Stimulated activated naive CD8-positive, alpha-beta T cell treated with anti-CD3 and anti-CD28 coated beads, Interleukin-15, Interleukin-2, amounts not matched to agents 100 U/mL and 50 U/mL, for 24 hours (primary cell): ENCODE measurements at places on chromosomes 11 and 22.

- peak; percentile 44 for DNase-seq
Observed at GRCh38 chr11:8019314-8020243, 32.4 kb downstream of the EIF3F start.

- no peak for DNase-seq
Observed at GRCh38 chr22:42945736-42946135, 69.2 kb downstream of the PACSIN2 start.

DNA sequence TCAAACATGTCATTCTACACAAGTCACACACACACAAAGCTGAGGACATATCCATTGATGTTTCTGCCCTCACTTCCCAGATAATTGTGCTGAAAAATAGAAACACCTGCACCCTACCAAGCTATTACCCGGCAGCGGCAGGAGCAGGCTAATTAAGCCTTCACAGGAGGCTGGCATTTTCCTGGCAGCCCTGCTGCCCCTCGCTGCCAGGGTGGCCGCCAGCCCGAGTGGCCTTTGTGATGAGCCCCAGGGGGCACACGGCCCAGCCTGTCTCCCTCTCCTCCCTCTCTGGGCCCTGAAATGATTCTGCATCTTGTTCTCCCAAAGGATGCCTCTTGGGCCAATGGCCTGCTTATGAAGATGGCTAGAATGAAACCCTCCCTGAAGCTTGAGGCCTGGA, 76.2 kb upstream of the TP53I11 start:
- DNase-seq = no peak

DNA sequence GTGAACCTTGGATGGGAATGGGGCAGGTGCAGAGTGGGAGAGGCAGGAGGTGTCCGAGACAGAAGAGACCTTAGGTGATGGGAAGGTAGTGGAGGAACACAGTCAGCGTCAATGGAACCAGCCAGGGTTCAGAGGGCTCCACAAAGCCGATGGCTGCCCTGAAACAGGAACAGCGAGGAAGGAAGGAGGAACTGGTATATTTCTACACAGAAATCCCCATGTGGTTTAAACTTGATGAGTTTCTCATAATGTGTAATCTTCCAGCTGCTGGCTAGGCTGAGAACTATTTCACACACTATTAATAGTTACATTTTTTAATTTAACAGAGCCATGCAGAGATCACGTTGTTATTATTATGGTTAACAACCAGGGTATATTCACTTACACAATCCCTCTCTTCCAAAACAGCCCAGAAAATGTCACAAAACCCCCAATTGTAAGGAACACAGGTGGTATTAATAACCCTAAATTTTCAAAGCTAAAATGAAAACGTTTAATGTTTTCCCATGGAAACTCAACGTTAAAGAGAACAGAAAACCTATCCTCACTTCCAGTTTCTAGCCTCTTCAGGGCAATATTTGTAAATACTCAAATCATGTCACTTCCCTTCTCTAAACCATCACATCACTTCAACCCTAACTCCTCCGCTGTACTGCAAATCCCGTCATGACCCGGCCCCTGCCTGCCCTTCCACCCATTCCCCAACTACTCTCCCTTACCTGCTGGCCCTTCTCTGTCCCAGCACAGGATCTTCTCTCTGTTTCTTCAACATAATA, 74.5 kb upstream of the ARFGAP3 start:
- no peak for DNase-seq

DNA sequence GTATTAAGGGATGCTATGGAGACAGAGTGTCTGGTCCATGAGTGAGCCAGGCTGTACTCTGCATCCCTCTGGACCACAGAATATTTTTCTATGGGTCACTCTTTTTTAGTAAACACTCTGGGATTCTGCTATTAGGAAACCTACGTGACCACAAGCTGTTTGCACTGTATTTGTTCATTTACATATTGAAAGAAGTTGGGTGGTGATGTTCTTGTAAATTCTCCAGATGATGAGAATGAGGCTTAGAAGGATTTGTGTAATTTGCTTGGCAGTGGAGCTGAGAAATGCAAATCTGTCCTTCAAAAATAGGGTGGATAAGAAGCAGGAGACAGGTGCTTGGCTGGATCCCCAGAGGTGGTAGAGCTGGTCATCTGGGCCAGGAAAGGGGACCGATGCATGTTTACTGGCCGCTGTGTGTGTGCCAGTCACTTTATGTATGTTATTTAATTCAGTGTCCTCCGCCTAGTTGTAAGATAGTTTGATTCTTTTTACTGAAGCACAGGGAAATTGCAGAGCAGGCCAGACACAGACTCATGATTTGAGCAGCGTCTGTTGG, 63.7 kb upstream of the HEPHL1 start:
- no peak for DNase-seq

DNA sequence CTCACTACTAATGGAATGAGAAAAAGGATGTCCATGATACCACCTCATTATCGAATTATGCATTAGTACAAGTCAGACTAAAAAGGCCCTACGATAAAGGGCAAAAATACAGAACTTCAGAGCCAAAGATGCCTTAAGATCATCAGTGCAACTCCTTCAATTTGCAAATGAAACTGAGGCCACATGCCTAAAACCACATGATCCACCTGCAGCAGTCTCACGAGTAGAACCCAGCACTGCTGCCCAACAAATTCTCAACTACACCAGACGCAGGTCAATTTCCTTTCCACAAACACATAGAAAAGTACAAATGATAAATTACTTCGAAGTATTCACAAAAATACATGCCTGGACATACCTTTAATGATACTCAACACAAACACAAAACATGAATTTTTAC, 20.1 kb downstream of the KMT5B start:
- DNase-seq = no peak

DNA sequence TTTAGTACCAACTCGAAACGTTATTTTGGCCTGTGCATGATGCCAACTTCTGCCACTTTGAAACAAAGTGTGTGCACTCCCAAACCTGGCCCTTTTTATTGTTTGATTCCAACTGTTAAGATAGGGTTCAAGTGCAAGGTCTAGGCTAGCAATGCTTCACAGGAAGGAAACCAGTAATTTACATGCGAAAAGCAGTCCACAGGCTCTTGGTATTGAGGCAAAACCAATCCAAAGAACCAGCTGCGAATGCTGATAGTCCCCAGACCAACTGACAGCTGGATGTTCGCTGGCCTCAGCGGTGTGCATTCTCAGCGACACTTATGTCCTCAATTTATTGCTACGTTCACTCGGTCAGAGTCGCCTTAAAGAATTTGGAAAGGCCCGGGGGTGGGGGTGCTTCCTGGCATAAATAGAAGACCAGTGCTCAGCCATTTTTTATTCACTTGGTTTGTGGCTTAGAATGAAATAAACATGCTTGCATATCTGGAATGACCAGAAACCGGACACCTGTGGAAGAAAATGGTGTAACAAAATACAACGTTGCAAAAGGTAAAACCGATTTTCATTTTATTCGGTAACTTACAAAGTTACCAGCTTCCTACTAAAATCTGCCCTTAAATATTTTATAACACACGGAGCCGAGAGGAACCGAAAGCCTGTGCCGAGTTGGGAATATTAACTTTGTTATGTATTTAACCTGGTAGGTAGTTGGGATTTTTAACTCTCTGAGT, 1.6 kb downstream of the CPT1A start:
- no peak for DNase-seq

DNA sequence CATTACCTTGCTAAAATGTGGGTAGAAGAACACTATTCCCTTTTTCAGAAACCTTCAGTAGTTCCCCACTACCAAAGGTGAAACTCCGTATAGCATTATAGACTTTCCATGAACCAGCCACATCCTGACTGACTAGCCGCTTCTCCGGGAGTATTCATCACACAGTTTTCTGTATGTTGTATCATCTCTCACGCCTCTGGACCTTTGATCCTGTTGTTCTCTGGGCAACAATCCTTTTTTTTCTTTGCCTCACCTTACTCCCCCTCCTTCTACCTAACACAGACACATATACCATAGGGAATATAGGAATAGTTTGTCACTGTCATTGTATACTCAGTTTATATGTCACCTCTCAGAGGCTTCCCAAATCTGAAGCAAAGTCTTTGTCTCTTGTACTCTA, 20.8 kb downstream of the ZC3H12C start:
- DNase-seq = no peak

GRCh38 chr11:33507356-33507755, 193.3 kb downstream of the C11orf91 start:
- no peak for DNase-seq

GRCh38 chr11:16881074-16881709, 133.0 kb downstream of the PLEKHA7 start:
- no peak for DNase-seq

- no peak for DNase-seq
Observed at GRCh38 chr11:47928426-47928825, 51.9 kb upstream of the PTPRJ start.

DNA sequence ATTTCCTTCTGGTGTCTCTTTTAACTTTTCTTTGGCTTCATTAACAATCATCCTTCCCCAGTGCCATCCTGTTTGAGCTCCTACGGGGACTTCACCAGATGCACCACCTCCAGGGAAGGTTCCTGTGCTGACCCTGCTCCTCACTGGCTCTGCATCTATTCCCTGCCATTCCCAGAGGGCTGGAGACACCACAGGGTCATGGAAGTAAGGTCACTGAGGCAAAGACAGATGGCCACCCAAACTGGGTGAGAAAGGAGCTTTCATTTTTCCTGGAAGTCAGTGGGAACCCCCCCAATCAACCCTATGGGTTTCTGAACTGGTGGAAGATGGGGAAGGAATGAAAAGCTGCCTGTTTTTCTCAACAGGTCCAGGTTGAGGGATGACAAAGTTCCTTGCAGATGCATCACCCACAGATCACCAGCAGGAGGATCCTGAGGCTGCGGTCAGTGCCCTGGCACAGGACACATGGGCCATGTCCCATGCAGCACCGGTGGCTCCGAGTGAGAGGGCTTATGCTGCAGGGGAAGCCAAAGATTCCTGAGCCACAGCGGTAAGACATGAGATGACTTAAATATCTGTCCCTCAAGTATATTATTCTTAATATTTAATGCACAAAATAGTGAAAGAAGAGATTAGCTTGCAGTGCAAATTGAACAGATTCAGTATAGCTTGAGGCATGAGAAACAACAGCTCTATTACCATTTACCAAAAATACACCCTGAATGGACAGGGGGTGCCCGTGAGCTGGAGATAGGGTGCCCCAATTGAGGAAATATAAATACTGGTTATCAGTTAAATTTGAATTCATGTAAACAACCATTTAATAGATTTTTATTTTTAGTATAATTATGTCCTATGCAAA, 73.0 kb upstream of the VPREB1 start:
- DNase-seq = no peak

GRCh38 chr11:46373787-46374740, 7.4 kb upstream of the MDK start:
- no peak for DNase-seq

DNA sequence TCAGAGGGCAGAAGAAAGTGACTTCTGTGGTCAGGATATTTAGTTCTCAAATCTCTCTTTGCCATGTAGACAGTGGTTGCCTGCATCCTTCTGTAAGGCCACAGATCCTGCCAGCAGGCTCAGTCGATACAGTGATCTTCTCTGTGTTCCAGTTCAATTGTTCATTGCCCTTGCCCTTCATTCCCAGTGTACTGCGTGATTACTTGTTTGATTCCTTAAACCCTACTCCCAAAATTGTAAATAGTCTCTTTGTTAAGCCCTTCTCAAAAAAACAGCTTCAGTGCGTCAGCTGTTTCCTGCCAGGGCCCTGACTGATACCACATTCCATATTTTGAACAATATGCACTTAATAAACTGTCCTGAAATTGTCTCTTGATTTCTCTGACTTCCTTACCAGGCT, 9.3 kb upstream of the TYR start:
- DNase-seq = no peak

DNA sequence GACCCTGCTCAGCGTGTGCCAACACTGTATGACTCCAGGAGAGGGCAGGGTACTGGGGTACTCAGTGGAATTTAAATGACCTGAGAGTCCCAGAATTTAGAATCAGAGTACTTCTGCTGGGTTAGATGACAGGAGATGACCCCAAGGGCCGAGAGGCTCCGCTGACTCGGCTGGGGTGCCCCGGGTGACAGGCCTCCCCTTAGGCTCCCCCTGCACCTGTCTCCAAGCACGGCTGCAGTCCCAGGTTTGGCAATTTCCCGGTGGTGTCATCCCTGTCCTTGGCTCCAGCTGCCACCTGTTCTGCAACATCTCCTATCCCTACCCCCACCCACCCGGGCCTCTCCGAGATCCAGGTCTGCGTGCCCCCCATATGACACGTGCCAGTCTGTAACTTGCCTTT, 1.3 kb downstream of the ACTN3 start:
- no peak for DNase-seq

DNA sequence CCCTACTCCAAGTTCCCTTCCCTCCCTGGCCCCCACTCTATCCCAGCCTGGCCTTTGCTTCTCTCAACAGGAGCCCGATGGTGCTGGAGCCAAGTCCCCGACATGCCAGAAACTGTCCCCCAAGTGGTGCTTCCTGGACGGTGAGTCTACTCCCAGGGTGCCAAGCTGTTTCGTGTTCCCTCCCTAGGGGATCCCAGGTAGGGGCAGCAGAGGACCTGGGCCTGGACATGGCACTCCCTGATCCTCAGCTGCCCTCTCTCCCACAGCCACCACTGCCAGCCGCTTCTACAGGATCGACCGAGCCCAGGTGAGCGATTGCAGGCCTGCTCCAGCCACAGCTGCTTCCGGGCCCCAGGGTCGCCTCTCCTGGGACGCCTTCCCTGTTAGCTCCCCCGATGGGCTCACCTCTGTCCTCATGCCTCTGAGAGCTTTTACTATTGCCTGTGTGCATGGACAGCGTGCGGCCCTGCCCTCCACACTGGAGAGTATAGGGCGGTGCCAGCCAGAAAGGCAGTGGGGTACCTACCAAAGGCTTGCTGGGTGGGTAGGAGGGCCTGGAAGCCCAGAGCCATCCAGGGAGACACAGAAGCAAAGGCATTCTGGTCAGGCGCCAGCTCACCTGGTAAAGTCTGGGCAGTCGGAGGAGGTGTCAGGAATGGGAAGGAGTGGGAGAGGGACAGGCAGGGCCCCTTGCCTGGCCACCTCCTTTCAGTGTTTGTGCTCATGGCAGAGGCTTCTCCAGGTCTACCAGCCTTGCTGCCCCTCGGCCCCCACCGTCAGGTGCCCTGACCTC, 5.0 kb upstream of the MDK start:
- no peak for DNase-seq

- DNase-seq = no peak
Observed at GRCh38 chr11:74459584-74459983, 7.8 kb downstream of the KCNE3 start.

- DNase-seq = no peak
Observed at GRCh38 chr11:123371506-123372297, 58.4 kb upstream of the GRAMD1B start.

DNA sequence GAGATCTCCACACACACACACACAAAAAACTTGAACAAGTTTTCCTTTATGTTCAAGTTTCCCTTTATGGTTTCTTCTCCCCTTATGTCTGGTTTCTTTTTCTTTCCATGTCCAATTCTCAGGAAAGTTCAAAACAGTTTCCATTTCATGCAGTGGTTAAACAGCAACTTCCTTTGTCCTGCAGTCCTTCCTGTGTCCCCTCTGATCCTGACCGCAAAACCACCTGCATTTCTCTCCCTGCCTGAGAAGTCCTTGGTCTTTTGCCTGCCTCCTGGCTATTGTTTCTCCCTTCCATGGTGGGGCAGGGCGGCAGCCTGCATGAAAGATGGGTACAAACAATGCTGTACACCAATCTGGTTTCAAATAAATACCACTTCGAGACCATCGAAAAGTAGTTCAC, 58.3 kb upstream of the SORL1 start:
- no peak for DNase-seq
